GM23248 (cell line): ENCODE measurements at places on chromosomes 1 and 21. TPM values are rescaled to one million over a fixed set of nuclear protein-coding genes. Genes with fewer than 3 reads are reported as not detected.

GRCh38 chr1:70887936-70888335 is 159.7 kb downstream of the PTGER3 start:
- DNase-seq: no peak

GRCh38 chr1:240435996-240436566 is 175.9 kb downstream of the GREM2 start:
- no peak for DNase-seq

GRCh38 chr1:232596666-232597303 is 33.1 kb downstream of the SIPA1L2 start:
- no peak for DNase-seq

DNA sequence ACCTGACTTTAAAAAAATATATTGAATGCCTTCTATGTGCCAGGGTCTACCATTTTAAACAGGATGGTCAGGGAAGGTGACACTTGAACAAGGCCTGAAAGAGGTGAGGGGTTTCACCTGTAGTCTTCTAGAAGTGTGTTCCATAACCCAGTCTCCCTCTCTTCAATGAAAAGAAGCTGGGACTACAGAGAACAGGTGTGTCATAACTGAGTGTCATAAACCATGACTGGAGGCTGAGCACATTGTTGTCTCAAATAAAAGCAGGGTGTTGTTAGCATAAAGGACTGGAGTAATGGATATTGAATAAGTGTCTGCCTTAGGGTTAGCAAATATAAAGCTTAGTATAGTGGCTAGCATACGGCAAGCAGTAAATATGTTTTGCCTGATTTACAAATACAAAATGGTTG is 65.4 kb downstream of the SYDE2 start:
- no peak for DNase-seq

GRCh38 chr1:180530501-180530900 is 28.1 kb upstream of the ACBD6 start:
- DNase-seq: peak; percentile 80

DNA sequence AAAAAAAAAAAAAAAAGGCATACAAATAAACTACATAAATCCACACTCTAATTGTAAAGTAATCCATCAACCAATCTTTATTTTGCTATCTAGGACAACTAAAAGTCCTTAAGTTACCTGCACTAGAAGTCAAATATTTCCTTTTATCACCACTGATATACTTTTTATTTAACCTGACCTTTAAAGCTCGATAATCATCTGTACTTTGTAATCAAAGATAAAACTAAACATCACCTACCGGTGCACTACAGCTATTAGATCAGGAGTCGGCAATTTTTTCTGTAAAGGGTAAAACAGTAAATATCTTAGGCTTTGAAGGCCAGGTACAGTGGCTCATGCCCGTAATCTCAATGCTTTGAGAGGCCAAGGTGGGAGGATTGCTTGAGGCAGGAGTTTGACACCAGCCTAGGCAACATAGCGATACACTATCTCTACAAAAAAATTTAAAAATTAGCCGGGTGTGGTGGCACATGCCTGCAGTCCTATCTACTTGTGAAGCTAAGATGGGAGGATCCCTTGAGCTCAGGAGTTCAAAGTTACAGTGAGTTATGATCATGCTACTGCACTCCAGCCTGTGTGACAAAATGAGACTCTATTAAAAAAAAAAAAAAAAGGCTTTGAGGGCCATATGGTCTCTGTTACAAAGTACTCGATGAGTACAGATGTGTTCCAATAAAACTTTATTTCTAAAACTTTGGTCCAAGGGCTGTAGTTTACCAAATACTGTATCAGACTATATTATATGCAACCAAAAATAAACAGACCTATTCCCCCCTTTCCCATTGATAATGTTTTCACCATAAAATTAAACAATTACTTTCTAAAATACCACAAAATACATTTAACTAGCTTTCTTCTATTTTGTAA is 47.1 kb downstream of the TESK2 start:
- DNase-seq: no peak

- DNase-seq: peak; percentile 30
These were observed 32.5 kb upstream of the RGS4 start for GRCh38 chr1:163036671-163037070.

DNA sequence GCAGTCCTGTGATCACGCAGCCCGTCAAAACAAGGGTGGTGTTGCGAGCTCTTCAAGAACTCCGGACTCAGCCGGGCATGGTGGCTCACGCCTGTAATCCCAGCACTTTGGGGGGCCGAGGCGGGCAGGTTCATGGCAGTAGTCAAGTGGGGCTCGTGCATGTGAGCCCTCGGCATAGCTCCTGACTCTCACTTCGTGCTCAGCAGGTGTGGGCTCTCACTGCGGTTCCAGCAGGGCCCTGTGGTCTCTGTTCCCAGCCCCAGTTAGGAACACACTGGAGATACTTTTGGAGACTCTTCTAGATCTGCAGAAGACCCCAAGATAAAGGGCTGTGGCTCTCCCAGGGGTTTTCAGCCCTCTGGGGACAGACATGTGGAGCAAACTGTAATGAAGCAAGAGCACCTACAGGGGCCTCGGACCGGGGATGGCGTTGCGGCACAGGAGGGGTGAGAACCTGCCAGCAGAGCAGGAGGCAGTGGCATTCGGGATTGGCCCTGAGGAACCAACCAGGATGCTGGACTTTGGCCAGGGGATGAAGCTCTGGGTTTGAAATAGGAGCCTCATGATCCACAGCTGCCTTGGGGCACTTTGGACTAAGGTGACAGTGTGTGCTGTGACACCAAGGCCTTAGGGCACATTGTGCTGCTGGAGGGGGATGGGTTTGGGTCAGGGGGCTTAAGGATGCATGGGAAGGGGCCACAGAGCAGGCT is 443.2 kb downstream of the CAMTA1 start:
- DNase-seq: no peak

DNA sequence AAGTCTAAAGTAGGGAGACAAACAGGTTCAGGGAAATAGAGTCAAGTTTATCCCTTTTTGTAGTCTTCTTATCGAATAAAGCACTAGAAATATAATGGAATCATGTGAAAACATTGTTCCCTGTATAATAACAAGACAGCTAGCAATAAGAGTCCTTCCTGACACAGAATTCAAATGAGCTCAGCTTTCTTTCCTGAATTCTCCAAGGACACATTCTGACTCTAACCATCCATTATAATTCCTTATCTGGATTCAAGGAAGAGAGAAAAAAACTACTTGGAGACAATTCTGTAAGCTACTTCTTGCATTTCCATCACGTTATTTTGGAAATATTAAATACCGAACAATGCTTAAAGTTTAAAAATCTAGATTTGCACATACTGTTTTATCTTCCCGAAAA is 58.8 kb downstream of the ANKRD13C start:
- DNase-seq: no peak

DNA sequence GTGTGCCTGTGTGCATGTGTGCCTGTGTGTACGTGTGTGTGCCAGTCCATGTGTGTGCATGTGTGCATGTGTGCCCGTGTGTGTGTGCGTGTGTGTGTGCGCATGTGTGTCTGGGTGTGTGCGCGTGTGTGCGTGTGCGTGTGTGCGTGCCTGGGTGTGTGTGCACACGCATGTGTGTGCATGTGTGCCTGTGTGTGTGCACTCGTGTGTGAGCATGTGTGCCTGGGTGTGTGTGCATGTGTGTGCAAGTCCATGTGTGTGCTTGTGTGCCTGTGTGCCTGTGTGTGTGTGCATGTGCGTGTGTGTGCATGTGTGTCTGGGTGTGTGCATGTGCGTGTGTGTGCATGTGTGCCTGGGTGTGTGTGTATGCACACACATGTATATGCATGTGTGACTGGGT is 28.7 kb upstream of the COL6A2 start:
- DNase-seq: no peak

- peak; percentile 58 for DNase-seq
These were observed 179.6 kb downstream of the DHRS3 start for GRCh38 chr1:12438349-12438924.

DNA sequence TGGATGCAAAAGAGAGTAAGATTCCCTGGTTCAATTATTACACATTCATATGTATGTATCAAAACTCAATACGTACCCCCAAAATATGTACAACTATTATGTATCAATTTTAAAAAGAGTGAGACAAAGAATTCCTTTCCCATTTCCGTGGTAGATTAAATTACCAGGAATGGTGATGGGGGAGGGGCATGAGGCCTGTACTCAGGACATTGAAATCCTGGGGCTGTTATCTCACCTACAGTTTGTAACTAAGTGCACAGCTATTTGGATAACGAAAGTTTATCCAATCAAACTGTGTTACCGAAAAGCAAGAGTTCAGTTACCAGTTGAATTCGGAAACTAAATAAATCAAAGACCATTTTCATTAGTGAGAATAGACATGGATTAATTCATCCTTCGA is 8.3 kb upstream of the ESRRG start:
- no peak for DNase-seq

Gene TIPRL
- polyA plus RNA-seq: 62.9 and 67.2 TPM in 2 replicates

Gene PODN
- polyA plus RNA-seq: 71.6 and 73.7 TPM in 2 replicates

Gene IQCC
- polyA plus RNA-seq: 1.7 and 2.2 TPM in 2 replicates

Gene LTN1
- polyA plus RNA-seq: 14.7 and 16.8 TPM in 2 replicates

Gene FCRL6
- not detected in 2 replicates for polyA plus RNA-seq

Gene NBPF6
- polyA plus RNA-seq: not detected in 2 replicates

Gene AMY2B
- polyA plus RNA-seq: 0.63 and 0.94 TPM in 2 replicates
